ENCODE measurements at places on chromosomes 11 and 22.

DNA sequence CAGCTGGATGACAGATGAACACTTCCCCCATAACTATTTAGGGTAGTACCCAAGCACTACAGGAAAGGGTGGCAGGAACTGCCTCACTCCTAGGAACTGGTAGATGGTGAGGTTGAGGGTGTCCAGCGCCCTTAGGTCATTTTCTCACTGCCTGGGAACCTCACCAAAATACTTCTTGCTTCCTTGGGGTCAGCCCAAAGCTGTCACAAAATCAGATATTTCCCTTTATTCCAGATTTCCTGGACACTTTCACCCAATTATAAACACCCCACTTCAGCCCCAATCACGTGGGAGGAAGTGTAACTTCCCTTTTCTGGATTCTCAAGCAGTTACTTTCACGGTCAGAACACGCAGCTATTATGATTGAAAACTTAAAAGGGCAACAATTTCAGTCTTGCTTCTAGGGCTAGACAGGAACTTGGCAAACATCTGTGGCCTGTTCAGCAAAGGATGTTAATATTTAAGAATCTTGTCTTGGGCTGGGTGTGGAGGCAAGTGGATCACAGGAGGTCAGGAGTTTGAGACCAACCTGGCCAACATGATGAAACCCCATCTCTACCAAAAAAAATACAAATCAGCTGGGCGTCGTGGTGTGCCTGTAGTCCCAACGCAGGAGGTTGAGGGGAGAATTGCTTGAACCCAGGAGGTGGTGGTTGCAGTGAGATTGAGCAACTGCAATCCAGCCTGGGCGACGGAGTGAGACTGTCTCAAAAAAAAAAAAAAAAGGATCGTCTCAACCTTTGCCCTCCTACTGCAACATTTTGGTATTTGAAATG, 4.0 kb downstream of the FTH1 start:
- no peak for DNase-seq

DNA sequence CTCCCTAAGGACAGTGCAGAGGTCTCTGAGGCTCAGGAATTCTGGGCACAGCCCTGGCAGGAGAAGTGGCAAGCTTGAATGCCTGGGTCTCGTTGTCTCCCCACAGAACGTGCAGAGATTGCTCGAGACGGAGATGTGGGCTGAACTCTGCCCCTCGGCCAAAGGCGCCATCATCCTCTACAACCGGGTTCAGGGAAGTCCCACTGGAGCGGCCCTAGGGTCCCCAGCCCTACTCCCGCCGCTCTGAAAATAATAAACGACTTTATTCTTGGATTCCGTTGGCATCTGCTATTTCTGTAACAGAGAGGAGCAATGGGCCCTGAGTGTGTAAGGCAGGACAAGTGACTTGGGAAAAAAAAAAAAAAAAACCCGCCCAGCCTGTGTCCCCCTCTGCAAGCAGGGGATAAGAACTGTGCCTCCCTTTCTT, 591 bp upstream of the DNAJC4 start:
- DNase-seq = no peak

DNA sequence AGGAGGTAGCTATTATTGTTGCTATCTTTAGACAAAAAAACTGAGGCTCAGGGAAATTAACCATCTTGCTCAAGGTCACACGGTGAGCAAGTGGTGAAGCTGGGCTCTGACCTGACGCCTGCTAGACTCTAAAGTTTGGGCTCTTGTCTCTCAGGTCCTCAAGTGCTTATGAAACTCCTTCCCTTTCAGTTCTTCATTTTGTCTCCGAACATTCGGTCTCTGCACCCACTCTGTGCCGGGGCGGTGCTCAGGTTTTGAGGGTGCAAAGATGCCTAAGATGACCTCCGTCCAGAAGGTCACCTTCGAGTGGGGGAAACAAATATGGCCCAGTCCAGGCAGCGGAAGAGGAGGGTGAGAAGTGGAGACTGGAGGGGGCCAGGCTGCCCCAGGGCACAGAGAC, 16.0 kb downstream of the OVOL1 start:
- DNase-seq = no peak

DNA sequence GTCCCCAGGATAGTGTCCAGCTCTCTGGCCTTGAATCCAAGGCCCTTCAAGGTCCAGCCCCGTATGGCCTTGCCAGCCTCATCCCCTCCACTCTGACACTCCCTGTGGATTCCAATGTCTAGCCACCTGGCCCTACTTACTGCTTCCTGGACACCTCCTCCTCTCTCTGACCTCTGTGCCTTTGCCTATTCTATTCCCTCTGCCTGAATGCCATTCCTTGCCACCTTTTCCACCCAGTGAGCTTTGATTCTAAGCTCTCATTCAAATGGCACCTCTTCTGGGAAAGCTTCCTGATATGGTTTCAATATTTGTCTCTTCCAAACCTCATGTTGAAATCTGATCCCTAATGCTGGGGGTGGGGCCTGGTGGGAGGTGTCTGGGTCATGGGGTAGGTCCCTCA, 31.9 kb upstream of the TTLL12 start:
- DNase-seq = no peak

- no peak for DNase-seq
Observed at GRCh38 chr11:63243533-63243932, at the start of gene SLC22A25. SLC22A25 (minus strand) TSS chr11:63243599; CDS start chr11:63229652, 13,947 bp downstream.

DNA sequence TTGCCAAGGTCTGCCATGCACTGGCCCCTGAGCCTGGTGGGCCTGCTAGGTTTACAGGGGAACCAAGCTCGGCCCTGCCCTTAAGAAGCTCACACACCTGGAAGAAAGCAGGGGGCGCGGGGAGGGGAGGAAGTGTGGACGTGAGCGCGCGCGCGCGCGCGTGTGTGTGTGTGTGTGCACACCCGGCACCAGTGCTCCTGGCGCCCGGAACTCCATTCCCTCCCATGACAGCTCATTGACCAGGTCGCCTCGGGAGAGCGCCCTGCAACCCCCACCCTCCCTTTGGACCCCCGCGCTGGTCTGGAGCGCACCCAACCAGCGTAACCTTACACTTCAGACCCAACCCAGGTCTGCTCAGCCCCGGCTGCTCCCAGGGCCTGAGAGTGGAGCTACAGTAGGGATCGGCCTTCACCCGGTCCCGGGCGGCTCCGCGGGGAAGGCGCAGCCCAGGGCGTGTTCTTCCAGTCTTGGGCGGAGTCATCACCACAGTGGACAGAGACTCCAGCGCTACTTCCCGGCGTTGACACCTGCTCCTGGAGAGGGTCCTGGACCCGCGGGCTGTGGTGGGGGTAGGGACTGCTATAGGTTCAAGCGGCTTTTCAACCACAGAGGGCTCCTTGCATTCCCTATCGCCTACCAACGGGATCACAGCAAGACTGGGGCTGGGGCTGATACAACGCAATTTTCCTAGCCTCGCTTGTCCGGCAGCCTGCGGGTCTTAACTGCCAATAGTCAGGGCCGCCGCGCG, 1.5 kb downstream of the GALNT18 start:
- DNase-seq = no peak

DNA sequence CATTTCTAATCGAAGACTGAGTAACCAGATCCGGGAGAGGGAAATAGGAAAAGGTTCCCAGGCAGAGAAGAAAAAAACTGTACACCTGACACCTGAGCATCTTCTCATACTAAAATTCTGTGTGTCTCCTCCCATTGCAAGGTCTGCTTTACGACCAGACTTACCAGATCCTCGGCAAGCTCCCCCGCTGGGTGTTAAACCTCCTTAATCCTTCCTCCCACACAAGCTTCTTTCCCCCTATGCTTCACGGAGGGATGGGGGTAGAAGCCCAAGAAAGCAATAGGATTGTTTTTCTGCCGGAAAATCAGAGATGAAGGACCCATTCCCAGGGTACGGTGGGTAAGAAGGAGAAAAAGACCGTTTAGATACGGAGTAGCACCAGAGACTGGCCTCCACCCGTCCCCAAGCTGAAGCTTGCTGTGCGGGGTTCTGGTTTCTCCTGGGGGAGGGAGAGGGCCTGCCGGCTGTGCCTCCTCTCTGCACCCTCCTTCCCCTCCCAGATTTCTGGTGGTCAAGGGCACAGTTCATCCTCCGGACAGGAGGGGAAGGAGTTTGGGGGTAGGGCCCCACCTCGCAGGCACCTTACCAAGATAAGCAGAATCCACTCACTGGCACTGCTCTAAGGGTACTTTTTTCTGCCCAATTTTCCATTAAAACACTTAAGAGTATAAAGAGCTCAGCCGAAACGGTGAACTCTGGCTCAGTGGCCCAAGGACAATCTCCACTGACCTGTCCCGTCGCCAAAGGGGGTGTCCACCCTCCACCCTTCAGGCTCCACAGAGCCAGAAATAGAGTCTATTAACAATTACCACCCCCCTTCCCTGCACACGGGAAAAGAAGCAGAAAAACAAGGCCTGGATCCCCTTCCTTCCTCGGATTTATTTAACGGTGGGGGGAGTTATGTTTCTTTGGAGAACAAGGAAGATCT, 1.2 kb downstream of the TOB2 start:
- no peak for DNase-seq

GRCh38 chr11:11620921-11621572, 758 bp downstream of the GALNT18 start:
- DNase-seq = no peak

DNA sequence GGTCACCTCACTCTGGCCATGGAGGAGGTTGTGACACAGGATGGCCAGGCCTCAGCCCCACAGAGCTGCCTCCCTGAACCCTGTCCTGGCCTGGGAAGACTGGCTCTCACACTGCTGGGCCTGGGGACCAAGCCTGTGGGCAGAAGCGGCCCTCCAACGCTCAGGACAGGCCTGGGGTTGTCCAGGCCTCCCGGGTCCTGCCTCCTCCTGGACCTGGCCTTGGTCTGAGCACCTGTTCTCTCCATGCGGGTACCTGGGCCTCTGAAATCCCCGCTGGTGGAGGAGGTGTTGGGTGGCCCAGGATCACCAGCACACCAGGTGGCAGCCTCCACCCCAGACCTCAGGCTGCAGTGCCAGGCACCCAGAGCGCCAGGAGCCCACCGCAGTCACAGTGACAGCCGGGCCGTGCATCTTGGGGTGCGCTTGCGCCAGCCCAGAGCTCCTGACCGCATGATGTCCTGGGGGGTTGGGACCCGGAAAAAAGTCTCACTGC, 16.1 kb upstream of the PIM3 start:
- no peak for DNase-seq

GRCh38 chr11:45285930-45286632, at the start of gene SYT13:
SYT13 (minus strand) TSS chr11:45286341; CDS start chr11:45286207, 134 bp downstream.
- DNase-seq = no peak

GRCh38 chr22:46511151-46512038, 26.0 kb downstream of the CELSR1 start:
- no peak for DNase-seq

DNA sequence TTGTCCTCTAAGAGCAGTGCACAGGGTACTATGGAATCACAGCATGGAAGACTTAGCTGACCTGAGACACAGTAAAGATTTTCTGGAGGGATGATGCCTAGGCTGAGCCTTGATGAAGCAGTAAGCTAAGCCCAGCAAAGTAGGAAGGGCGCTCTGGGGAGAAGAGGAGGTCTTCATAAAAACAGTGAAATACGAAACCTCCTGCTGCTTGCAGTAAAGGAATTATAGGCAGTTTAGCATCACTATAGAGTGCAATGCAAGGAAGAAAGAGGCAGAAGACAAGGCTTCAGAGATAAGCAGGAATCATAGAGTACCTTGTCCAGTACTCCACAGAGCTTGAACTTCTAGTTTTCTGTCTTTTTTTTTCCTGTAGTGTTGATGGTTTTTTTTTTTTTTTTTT, 555.7 kb upstream of the CADM1 start:
- no peak for DNase-seq

GRCh38 chr11:133176748-133177147, 355.6 kb downstream of the OPCML start:
- no peak for DNase-seq

DNA sequence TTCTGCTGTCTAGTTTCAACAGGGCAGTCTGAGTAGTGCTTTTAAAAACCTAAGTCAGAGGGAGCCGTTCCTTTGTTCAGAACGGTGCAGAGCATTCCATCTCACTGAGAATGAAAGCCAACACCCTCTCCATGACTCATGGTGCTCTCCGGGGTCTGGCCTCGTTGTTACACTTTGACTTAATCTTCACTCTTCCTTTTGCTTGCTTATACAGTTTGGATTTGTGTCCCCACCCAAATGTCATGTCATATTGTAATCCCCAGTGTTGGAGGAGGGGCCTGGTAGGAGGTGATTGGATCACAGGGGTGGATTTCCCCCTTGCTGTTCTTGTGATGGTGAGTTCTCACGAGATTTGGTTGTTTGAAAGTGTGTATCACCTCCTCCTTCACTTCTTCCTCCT, 292.2 kb downstream of the ST3GAL4 start:
- no peak for DNase-seq

DNA sequence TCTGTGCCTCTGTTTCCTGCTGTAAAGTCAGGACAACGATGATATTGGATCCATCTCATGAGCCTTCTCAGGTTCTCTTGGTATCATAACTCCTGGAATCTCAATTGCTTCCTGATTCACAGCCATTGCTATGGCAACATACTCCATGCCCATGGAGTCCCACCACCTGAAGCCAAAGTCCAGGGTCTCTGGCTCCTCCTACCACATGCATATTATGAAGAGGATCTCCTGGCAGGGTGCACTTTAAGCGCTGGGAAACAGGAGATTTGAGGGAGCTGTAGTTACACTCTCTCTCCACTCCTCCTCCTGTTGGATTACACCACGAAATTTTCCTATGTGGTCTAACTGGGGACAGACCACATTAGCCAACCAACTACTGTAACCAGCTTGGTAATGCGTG, 130.9 kb upstream of the SEZ6L start:
- DNase-seq = no peak

DNA sequence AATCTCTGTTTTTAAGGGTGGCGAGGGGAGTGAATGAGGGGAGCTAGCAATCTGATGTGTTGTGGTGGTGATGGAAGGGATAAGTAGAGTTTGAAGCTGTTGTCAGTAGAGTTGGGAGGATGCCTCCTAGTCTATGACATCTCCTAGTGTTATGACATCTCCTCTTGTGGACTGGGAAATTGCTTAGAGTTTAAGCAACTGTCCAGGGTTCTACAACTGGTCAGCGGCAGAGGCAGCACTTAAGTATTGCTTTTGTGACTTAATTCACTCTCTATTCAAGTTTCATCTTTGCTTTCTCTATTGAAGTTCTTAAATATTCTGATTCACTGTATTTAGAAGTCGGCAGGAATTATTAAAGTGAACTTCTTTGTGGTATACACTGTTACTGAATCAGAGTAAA, 13.8 kb downstream of the BMAL1 start:
- no peak for DNase-seq

- no peak for DNase-seq
Observed at GRCh38 chr11:72828081-72828567, 13.9 kb downstream of the ATG16L2 start.

GRCh38 chr11:115384236-115384635, 120.0 kb downstream of the CADM1 start:
- no peak for DNase-seq

GRCh38 chr22:37486224-37486845, at the start of gene MFNG:
MFNG (minus strand) TSS chr22:37486384; CDS start chr22:37486177, 207 bp downstream.
- DNase-seq = peak; percentile 52

All from activated CD8-positive, alpha-beta memory T cell treated with anti-CD3 and anti-CD28 coated beads for 4 hours (primary cell).